Vagina (tissue), 2 donors: ENCODE measurements at places on chromosomes 1 and 21.

GRCh38 chr1:1157914-1158710 lies 15.6 kb upstream of the TTLL10 start:
- no peak for DNase-seq

DNA sequence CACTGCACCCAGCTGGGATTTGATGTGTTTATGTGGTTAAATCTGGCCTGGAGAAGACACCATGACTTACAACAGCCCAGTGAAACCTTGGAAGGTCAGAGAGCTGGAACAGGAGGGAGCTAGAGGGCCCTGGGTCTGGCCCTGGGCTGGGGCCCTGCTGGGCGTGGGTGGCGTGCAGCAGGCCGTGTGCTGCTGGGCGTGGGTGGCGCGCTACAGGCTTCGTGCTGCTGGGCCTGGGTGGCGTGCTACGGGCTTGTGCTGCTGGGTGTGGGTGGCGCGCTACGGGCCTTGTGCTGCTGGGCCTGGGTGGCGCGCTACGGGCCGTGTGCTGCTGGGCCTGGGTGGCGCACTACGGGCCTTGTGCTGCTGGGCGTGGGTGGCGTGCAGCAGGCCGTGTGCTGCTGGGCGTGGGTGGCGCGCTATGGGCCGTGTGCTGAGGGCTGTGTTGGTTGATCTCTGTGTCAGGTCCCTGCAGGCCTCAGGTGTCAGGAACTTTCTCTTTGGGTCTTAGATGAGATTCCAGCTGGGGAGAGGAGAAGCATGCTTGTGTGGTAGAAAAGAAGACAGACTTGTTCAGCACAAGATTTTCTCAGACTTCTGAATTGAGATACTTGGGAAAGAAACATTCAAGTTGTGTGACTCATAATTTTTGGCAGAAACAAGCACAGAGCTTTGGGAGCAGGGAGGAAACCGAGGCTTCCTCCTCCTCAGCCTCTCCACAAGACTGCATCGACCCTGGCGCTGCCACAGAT lies 66.0 kb downstream of the COL18A1 start:
- no peak for DNase-seq

DNA sequence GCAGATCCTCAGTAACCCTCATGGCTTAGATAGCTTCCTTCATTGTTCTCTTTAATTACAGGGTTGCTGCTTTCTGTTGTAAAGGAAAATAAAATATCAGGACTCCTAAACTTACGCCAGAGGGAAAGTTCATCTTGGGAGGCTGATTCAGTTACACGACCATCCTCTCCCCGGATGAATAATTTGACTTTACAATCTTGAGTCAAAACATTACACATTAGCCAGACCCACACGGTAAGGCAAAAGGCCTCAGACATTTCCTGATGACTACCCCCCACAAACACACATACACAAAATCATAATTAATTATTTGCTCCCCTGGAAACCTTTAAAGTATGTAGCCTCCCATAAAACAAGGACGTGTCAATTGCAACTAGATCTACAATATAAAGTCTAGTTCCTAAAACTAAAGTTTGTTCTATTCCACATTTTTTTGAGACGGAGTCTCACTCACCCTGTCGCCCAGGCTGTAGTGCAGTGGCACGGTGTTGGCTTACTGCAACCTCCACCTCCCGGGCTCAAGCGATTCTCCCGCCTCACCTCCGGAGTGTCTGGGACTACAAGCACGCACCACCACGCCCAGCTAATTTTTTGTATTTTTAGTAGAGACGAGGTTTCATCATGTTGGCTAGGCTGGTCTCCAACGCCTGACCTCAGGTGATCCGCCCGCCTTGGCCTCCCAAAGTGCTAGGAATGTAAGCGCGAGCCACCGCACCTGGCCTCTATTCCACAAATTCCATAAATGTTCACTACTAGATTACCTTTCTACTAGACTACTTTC lies 830 bp upstream of the PRDX1 start:
- DNase-seq, result no peak

GRCh38 chr1:227891955-227892488 lies 55.7 kb downstream of the WNT9A start:
- no peak for DNase-seq

GRCh38 chr1:60367532-60367931 lies 294.0 kb upstream of the C1orf87 start:
- no peak for DNase-seq

DNA sequence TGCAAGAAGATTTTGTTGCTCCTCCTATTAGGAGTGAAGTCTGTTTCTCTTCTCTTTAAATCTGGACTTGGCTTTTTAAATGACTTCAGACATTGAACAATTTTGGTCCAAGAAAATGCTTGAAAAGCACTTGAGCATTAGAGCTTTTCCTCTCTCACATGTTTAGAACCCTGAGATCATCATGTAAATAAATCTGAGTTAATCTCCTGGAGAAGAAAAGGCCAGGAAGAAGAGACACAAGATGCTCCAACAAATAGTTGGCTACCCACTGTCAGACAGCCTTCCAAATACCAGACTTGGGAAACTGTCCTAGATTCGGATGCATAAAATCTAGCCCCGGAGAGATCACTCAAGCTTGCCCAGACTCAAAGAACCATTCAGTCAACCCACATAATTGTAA lies 1353.1 kb upstream of the ADGRL4 start:
- no peak for DNase-seq

DNA sequence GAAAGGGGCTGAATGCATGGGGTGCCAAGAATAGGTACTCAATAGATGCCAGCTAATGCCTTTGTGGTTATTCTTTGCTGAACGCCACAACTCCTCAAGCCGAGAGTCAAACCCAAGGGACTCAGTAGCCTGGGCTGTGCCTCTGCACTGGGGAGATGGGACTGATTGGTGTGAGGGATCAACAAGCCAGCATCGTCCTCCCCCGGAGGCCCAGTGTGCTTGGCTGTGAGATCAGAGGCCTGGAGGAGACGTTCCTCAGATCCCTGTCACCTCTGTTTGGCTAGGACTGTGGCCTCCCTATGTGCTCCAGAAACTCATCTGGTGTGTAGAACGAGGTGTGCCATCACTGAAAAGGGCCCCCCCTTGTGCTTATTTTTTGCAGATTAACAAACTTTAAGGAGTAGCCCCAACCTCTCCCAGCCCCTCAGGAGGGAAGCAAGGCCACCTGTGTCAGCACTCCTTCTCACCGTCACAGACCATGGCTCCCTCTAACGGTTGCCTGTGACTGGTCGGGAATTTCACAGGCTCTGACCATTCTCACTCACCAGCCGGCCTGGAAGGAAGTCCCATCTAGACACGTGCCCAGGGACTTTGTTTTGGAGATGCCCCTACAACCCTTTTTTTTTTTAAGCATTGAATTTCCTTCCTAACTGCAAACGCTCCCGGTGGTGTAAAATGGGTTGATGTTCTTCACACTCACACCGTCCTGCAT lies 194.0 kb upstream of the VAMP3 start:
- DNase-seq, result no peak

- DNase-seq, result no peak
Measured at GRCh38 chr21:34311561-34312330, 52.1 kb upstream of the KCNE2 start.

GRCh38 chr1:3642919-3643675 lies 6.8 kb downstream of the WRAP73 start:
- no peak for DNase-seq

DNA sequence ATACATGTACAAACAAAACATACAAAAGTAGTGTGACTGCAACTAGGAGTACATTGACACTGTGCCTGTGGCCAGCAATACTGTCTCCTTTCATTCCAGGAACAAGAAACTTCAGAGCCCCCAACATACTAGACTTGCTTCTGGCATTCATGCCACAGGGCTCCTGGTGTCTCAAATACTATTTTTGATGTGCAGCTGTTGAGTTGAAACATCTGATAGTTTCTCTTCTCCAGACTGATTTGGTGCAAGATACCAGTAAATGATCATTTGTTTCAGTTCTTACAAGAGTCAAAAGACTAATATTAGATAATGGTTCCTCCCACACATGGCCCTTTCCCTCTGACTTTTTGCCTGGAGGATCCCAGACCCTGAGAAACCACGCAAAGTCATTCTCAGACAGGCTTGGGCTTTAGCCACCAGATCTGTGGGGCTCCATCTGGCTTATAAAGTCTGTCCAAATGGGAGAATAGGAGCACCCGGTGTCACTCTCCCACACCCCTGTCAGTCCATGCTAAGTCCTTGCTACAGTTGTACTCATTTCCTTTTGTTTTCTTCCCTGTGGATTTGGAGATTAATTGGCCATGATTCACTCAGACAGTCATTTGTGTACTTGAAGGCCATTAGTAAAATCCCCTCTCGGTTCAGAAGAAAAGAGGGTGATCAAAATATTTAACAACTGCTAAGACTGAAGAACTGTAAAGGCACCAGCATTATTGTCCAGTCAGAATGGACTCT lies 163.5 kb upstream of the RUNX1 start:
- no peak for DNase-seq

- DNase-seq, result no peak
Measured at GRCh38 chr1:231418101-231418740, 3.9 kb downstream of the EGLN1 start.

DNA sequence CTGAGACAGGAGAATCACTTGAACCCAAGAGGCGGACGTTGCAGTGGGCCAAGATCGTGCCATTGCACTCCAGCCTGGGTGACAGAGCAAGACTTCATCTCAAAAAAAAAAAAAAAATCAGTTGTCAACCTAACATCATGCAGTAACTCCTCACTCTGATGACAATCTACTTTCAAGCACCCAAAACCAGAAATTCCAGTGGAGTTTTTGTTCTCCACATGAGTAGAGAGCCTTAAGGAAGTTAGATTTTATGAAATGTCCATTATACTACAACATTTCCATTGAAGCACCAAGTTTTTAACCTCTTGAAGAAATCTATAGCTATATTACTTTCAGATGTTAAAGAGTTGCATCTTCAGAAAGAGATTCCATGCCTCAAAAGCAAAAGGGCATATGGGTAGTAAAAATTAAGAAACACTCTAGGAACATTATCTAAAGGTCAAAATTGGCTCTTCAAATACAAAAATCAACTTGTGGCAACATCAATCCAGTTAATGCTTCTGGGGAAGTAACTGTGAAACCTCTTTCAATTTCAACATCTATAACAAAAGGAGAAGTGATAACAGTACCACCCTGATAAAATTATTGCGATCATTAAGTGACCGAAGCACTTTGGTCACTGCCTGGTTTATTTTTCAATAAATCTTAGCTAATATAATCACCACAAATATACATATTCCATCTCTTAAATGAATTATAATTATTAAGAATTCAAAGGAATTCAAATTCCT lies 7.7 kb downstream of the LPGAT1 start:
- DNase-seq, result no peak

- no peak for DNase-seq
Measured at GRCh38 chr1:30400507-30400906, 322.9 kb downstream of the MATN1 start.

- DNase-seq, result no peak
Measured at GRCh38 chr1:29033829-29034466, 89.8 kb downstream of the TMEM200B start.

- no peak for DNase-seq
Measured at GRCh38 chr1:30151119-30151518, 572.3 kb downstream of the MATN1 start.

- no peak for DNase-seq
Measured at GRCh38 chr1:230139315-230139714, 72.3 kb downstream of the GALNT2 start.

GRCh38 chr1:6889875-6890480 lies 104.7 kb downstream of the CAMTA1 start:
- DNase-seq, result no peak

DNA sequence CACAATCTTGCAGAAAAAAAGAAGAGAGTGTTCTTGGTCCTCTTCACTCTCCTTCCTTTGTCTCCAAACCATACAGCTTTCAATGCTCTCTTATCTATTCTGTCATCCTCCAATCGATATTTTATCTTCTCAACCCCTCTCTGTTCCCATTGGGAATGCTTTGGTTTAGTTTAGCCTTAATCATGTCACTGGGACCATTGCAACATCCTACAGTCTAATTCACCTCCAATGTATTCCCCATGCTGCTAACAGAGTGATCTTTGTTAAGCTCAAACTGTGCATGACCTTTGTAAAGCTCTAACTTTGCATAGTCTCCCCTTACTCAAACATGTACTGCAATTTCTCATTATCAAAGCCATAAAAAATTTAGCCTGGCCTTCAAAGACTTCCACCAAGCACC lies 2.9 kb downstream of the MPL start:
- DNase-seq, result no peak

GRCh38 chr1:206850401-206850800 lies 15.0 kb upstream of the IL20 start:
- no peak for DNase-seq

- DNase-seq, result no peak
Measured at GRCh38 chr1:1432951-1433803, 2.3 kb upstream of the VWA1 start.

- DNase-seq, result no peak
Measured at GRCh38 chr1:118137900-118138299, 47.1 kb downstream of the SPAG17 start.

DNA sequence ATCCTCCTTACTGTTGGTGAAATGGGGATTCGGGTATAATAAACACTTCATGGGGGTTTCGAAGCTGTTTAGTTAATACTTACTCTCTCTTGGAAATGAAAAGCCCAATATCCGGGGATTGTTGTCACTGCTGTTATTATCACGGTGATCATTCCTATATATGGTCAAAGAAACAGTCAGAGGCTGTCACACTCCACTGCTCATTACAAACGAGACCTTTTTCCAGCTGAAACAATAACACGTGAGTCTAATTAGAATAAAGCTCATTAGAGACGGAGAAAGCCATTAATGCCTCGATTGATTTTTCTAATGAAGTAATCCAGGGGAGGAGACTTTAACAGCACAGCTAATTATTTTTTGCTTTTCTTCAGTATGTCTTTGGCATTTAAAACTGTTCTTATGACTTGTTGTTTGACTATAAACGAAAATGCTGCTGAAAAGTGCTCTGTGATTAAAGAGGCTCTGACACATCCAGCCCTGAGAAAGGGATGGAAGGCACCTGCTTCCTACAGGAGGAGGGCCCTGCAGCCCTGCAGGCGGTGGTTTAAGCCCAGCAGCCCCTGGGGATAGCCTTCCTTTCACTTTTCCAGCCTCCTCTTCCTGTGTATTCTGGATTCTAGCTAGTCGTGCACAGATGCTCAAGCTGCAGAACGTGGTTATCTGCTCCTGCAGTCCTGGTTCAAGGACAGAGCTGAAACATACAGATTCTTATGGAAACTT lies 143.6 kb downstream of the EDEM3 start:
- no peak for DNase-seq

DNA sequence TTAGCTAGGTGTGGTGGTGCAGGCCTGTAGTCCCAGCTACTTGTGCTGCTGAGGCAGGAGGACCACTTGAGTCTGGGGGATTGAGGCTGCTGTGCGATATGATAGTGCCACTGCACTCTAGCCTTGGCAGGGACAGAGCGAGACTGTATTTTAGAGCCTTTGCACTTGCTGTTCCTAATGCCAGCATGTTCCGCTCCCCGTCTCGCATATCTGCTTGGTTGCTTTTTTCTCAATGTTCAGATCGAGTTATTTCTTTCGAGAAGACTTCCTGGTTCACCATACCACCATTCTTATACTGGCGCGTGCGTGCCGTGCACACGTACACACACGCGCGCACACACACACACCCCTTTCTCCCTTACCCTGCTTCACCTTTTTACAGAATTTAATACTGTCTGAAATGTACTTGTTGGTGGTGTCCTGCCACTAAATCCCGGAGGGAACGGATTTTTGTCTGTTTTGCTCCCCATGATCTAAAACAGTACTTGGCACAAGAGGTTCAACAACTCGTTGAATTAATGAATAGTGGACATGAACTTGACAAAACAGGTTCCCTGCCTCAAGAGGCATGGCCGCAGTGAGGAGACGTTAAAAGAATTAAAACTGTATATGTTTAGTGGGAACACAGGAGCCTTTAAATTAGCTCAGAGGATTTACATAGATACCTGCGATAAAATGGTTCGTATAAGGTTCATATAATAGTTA lies 1.1 kb upstream of the RPRD2 start:
- peak; percentile 89 for DNase-seq

- peak; percentile 88 for DNase-seq
Measured at GRCh38 chr1:159161001-159161718, 10.3 kb upstream of the CADM3 start.
